Regular cardiac myocyte (primary cell): ENCODE measurements at places on chromosomes 3 and 15. TPM values are rescaled to one million over a fixed set of nuclear protein-coding genes. Genes with fewer than 3 reads are reported as not detected.

The GPR171 gene
- total RNA-seq: 0.28 TPM in 1 of 2 replicates, not detected in the other

The UNC13C gene
- total RNA-seq: not detected in 2 replicates

The CLASP2 gene
- total RNA-seq: 56.2 and 60.9 TPM in 2 replicates

The CGGBP1 gene
- 55.8 and 68.8 TPM in 2 replicates for total RNA-seq

The FBXO40 gene
- not detected in 2 replicates for total RNA-seq

The ARGFX gene
- total RNA-seq: not detected in 2 replicates

The CPNE4 gene
- not detected in 2 replicates for total RNA-seq

The PCCB gene
- total RNA-seq: 51.9 and 57.5 TPM in 2 replicates

The CA12 gene
- total RNA-seq: 60.4 and 195 TPM in 2 replicates

The ANKRD63 gene
- total RNA-seq: not detected in 2 replicates

The CPNE9 gene
- total RNA-seq: 0.19 TPM in 1 of 2 replicates, not detected in the other

The SCG5 gene
- total RNA-seq: 9.0 and 54.4 TPM in 2 replicates

The GNB4 gene
- 78.4 and 104 TPM in 2 replicates for total RNA-seq

The SLC6A20 gene
- total RNA-seq: not detected in 2 replicates

The STRIT1 gene
- total RNA-seq: not detected in 2 replicates

The GOLGA8B gene
- total RNA-seq: 10.4 and 28.8 TPM in 2 replicates

The FOXL2NB gene
- under 0.01 TPM in 2 replicates for total RNA-seq

The PP2D1 gene
- total RNA-seq: not detected in 2 replicates

The ADPRH gene
- 5.6 and 7.5 TPM in 2 replicates for total RNA-seq

The SENP7 gene
- 8.1 and 8.7 TPM in 2 replicates for total RNA-seq

The GOLGA6L10 gene
- under 0.01 and 0.19 TPM in 2 replicates for total RNA-seq

The CGNL1 gene
- total RNA-seq: 3.1 and 3.7 TPM in 2 replicates

The SIDT1 gene
- 0.28 and 0.77 TPM in 2 replicates for total RNA-seq

The SATB1 gene
- 6.5 and 21.1 TPM in 2 replicates for total RNA-seq

The ANKUB1 gene
- total RNA-seq: not detected in 2 replicates

The TRAT1 gene
- total RNA-seq: not detected in 2 replicates

The HIGD2B gene
- total RNA-seq: not detected in 2 replicates

The UQCRC1 gene
- total RNA-seq: 254 and 423 TPM in 2 replicates

The NLGN1 gene
- total RNA-seq: 5.9 and 6.1 TPM in 2 replicates
